Vagina (tissue), 2 donors: ENCODE measurements at places on chromosomes 12 and 14.

GRCh38 chr12:15526033-15526432, 203.7 kb downstream of the PTPRO start:
- DNase-seq, result no peak

DNA sequence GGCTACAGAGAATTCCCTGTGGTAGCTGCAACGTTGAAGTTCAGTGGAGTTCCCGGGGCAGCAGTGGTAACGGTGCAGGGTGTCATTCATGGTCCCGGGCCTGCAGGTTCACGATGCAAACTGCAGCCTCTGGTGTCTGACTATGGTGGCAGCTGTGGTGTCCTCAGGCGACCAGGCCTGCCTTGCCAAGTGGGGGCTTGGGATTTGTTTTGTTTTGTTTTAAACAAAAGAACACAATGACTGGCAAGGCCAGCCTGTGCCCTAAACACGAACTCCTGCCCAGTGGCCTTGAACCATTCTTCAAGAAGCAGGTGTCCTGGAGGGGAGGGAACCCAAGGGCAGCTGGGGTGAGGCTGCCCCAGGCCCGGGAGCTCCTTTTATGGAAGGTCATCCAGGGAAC, 48.5 kb downstream of the LRRC74A start:
- DNase-seq, result no peak

DNA sequence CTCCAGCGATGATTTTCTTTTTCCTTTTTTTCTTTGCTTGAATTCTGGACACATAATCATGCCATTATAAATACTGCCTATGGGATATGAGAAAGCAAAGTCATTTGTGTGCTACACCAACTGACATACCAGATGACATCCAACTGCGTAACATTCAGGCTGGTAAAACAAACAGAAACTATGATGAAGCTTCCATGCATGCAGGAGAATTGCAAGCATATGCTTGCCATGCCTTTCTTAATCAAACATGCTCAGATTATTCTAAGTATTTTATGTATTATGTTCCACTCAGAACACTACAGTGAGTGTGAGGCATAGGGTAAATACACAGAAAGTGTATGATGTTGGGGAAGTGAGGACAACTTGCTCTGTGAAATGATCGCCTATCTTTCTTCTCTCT, 97.4 kb downstream of the C12orf50 start:
- no peak for DNase-seq

- DNase-seq, result no peak
Observed at GRCh38 chr14:74515891-74516412, 22.4 kb downstream of the ISCA2 start.

DNA sequence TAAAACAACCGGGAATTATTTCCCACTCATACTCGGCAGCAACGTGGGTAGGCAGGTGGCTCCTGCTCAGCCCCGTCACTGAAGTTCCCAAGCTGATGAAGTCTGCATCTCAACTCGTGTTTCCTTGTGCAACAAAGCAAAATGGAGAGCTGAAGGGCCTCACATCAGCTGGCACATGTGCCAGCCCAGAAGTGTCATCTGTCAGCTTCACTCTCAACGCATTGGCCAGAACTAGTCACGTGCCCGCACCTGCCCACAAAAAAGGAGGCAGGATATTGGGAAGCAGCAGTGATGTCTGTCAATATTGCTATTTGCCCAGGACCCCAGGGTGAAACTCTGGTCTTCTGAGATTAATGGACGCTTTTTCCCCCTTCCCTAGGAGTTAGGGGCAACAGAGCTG, 344.0 kb downstream of the BCL11B start:
- no peak for DNase-seq

- DNase-seq, result no peak
Observed at GRCh38 chr12:43113135-43113534, 438.9 kb downstream of the ADAMTS20 start.

GRCh38 chr12:124564971-124565491, 2.4 kb downstream of the NCOR2 start:
- no peak for DNase-seq

GRCh38 chr14:75645056-75645455, 15.6 kb downstream of the ERG28 start:
- no peak for DNase-seq

DNA sequence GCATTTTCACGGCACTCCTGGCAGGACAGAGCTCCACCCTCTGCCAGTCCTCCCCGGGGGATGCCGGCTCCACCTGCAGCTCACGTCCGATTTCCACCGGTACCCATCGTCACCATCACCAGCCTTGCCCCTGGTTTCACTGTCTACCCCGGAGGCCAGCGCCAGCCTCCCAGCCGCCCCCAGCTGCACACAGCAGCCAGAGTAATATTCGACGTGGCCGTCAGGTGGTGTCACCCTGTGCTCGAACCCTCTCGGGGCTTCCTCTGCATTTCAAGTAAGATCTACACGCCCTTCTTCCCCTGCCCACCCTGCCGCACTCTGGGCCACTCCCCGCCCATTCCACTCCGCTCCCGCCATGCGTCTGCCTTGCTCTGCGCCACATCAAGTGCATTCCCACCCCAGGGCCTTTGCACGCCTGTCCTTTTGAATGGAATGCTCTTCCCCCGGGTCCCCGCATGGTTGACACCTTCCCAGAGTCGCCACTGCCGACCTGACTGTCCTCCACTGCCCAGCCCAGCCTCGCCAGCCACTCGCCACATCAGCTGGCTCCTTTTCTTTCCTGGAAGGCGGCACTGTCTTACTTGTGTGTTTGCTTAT, 80.3 kb downstream of the ADGRD1 start:
- DNase-seq, result no peak

DNA sequence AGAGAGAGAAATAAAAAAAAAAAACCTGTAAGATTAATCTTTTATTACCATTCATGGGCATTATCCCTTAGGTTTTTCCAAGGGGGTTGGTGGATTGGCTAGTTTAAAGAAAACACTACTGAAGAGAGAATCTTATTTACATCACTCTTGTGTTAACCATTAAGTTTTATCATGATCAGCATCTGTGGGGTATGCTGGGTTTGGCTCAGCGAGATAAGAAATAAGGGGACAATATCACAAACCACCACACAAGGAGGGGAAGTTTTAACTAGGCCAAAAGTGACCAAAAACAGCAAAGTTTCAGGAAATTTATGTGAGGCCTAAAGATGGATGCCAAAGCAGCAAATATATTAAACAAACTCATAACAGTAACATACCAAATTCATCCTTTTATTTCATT, 548.6 kb downstream of the SLC16A7 start:
- no peak for DNase-seq

DNA sequence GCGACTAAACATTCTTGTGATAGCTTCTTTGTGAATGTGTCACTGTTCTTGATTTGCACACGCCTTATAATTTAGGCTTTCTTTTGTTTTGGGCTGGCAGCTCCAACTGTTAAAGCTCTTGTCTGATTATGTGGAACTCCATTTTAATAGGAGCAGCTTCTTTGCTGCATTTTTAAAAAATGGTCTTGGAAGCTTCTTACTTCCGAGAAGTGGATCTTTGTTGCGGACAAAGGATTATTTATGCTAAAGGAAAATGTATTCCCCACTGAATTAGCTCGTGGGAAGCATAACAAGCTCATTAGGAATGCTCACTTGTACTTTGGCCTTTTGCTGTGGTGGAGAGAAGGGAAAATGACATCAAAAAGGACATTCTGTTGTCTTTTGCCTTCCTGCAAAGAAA, 20.0 kb downstream of the GAS2L3 start:
- DNase-seq, result no peak

- DNase-seq, result no peak
Observed at GRCh38 chr12:56872366-56872765, 61.8 kb downstream of the SDR9C7 start.

GRCh38 chr14:67636361-67636919, 16.7 kb downstream of the ARG2 start:
- no peak for DNase-seq

DNA sequence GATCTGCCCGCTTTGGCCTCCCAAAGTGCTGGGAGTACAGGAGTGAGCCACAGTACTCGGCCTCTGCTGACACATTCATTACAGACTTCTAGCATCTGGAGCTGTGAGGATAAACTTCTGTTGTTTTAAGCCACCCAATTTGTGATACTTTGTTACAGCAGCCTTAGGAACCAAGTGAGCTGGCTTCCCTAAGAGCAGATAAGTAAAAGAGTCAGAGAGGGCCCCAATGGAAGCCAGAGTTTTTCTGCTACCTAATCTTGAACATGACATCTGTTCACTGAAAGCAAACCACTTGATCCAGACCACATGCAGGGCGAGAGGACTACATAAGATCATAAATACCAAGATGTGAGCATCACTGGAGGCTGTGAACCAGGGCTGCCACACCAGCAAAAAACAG, 3.7 kb upstream of the MAPKAPK5 start:
- DNase-seq, result no peak

DNA sequence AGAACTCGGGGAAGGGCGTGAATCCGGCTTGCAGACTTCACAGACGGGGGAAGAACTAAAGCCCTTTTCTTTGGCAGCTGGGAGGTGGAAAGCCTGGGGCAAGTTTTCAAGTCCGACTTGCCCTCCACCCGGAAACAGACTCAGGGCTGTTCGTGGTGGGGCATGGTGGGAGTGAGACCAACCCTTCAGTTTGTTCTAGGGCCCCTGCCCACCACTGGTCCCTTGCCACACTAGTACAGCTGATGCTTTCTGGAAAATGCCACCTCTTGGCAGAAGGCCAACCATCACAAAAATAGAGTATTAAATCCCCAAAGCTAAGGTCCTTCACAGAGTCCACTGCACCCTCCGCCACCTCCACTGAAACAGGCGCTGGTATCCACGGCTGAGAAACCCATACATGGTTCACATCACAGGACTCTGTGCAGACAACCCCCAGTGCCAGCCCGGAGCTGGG, 50.4 kb upstream of the DDX11 start:
- peak; percentile 61 for DNase-seq

GRCh38 chr12:42442311-42442759, 116.4 kb downstream of the PPHLN1 start:
- DNase-seq, result no peak

- no peak for DNase-seq
Observed at GRCh38 chr12:43826681-43827080, 9.2 kb upstream of the TMEM117 start.

DNA sequence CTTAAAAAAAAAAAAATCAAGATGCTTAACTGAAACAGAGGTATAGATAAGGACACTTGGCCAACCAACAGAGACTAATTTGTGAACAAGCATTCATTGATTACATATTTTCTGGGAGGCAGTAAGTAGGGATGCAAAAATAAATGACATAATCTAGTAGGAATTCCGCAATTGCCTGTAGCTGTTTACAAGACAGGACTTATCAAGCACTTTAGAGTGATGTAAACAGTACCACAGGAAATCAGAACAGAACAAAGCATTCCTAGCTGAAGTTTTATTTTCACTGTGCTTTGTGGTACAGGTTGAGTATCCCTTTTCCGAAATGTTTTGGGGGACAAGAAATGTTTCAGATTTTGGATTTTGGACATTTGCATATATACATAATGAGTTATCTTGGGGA, 68.2 kb upstream of the FGD4 start:
- DNase-seq, result no peak

DNA sequence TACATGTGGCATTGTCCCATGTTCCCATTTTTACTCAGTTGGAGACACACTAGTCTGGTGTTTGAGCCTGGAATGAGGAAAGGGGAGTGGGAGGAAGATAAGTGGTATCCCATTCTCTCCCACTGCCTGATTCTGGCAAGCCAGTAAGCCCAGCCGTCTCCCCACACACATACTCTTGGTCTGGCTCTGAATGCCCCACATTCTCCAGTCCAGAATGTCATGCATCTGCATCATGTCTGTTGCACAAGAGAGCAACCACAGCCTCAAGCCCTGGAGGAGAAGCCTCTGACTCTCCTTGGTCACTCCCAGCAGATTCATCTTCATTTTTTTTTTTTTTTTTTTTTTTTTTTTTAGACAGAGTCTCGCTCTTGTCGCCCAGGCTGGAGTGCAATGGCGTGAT, 48.0 kb downstream of the DRAM1 start:
- DNase-seq, result no peak

DNA sequence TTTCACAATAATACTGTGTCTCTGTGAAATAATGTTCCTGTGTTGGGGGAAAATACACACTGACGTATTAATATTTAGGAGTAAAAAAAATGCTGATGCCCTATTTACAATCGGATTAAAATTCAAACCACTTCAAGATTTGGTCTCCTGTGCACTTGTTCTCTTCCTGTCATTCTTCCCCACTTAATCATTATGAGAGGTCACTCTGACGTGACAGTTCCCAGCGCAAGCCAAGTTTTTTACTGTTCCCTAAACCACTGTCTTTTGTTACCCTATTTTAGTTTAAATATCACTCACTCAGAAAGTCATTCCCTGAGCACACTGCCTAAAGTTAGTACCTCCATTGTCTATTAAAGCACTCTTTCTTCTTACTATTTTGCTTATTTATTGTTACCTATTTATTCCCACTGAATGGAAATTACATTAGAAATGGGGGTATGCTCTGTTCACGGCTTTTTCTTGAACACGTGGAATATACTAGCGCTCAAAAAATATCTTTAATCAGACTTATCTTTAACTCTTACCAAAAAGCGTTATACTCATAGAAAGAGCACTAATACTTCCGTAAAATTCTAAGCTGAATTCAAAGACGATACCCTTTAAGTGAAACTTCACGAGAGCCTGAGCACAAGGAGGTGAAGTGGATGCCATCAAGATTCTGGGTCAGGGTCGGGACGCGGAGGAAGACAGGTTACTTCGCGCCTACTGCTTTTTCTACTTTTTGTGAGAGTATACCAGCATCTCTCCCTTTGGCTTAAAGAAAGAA, 670 bp upstream of the PSMA3 start:
- no peak for DNase-seq

DNA sequence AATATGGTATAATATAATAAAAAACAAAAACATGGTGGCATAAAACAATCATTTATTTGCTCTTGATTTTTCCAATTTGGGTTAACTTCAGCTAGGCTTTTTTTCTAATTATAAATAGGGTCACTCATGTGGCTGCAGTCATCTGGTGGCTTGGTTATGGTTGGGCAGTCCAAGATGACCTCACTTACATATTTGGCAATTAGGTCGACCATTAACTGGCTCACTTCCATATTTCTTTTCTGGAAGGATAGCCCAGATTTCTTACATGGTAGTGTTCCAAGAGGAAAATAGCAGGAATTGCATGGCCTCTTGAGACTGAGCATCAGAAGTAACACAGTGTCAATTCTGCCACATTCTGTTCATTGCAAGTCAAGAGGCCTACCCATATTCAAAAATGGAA, 153.4 kb downstream of the FUT8 start:
- no peak for DNase-seq

DNA sequence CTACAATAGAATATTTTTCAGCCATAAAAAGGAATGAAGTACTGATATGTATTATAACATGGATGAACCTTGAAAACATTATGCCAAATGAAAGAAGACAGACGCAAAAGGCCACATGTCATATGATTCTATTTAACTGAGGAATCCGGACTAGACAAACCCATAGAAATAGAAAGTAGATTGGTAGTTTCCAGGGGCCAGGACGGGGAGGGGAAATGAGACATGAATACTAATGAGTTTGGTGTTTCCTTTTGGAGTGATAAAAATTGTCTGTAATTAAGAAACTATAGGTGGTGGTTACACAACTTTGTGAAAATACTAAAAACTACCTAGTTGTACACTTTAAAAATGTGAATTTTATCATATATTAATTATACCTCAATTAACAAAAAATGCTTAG, 247.6 kb downstream of the BCAT1 start:
- no peak for DNase-seq
